ENCODE measurements at places on chromosomes 2 and 18.

DNA sequence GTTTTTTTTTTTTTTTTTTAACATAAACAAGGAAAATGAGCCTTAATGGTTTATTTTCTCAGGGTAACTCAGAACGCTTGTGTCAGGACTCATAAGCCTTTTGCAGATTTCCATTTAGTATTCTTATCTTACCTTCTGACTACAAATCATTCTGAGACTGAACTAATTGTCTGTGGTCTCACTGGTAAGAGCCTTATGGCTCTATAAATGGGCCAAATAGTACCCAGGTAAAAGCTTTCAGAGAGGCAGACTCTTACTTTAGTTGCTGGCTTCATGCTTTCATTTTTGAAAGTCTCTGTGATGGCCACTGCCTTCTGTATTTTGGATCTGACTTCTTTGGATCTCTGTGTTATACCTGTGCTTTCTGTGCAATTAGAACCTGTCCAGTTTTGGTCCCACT lies 403.4 kb downstream of the RIT2 start:
- DNase-seq: no peak

DNA sequence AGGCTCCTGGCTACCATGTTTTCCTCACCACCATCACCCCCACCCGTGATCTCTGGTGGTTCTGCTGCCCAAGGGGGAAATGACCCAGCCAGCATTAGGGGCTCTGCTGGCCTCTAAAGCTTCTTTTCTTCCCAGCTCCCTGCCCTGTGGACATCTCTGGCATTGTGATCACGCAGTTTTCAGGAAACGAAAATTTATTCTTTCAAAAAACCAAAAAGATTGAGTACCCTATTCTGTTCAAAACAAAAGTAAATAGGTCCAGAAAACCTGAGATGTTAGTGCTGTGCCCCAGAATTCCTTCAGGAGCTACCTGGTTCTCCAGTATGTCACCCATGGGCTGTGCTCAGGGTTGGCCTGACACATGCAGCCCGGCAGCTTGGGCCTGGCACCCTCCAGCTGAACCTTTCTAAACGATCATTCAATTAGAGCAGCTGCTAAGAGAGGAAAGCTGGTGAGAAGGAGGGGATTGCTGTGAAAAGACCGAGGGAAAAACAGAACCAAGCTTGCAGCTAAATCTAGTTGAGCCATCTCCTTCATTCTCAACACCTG lies 157.5 kb downstream of the MGAT5 start:
- DNase-seq: no peak

DNA sequence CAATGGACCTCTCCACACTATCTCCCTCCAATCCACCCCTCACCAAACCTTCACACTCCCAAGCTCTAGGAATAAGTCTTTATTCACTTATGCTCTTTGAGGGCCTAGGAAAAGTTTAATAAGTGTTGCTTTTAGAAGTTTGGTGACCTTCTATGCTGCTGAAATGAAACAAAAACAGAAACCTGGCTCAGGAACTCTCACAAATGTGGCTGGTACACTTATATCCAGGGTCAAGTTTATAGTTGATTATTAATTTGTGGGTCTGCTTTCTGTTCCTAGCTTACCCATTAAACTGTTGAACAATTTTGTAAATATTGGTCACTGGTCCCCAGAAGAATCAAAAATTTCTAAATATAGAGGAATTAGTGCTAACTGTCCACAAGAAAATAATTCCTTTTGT lies 14.2 kb upstream of the ANKRD44 start:
- DNase-seq: peak; percentile 36

DNA sequence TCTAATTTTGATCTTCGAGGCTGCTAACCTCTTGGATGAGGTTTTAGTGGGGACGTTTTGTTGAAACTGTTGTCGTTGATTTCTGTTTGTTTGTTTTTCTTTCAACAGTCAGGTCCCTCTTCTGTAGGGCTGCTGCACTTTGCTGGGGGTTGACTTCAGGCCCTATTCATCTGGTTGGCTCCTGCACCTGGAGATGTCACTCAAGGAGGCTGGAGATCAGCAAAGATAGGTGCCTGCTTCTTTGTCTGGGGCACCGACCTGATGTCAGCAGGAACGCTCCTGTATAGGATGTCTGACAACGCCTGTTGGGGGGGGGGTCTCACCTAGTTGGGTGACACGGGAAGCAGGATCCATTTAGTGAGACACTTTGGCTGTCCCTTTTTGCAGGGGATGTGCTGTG lies 915.6 kb upstream of the CHAC2 start:
- no peak for DNase-seq

- no peak for DNase-seq
Measured at GRCh38 chr2:69483024-69483423, 45.8 kb upstream of the NFU1 start.

GRCh38 chr2:98484121-98484557 lies 39.5 kb downstream of the INPP4A start:
- DNase-seq: no peak

GRCh38 chr18:49651033-49651432 lies 89.2 kb downstream of the LIPG start:
- DNase-seq: no peak

GRCh38 chr2:68287580-68288441 lies 31.9 kb downstream of the CNRIP1 start:
- peak; percentile 37 for DNase-seq

- peak; percentile 65 for DNase-seq
Measured at GRCh38 chr2:26401739-26402541, at the start of gene DRC1. DRC1 (plus strand) TSS chr2:26401920; CDS start chr2:26401990, 70 bp downstream.

- no peak for DNase-seq
Measured at GRCh38 chr2:188244383-188244782, 47.3 kb upstream of the GULP1 start.

- no peak for DNase-seq
Measured at GRCh38 chr2:134359367-134360081, 105.7 kb downstream of the MGAT5 start.

- DNase-seq: no peak
Measured at GRCh38 chr18:79814373-79814772, 16.6 kb downstream of the KCNG2 start.

DNA sequence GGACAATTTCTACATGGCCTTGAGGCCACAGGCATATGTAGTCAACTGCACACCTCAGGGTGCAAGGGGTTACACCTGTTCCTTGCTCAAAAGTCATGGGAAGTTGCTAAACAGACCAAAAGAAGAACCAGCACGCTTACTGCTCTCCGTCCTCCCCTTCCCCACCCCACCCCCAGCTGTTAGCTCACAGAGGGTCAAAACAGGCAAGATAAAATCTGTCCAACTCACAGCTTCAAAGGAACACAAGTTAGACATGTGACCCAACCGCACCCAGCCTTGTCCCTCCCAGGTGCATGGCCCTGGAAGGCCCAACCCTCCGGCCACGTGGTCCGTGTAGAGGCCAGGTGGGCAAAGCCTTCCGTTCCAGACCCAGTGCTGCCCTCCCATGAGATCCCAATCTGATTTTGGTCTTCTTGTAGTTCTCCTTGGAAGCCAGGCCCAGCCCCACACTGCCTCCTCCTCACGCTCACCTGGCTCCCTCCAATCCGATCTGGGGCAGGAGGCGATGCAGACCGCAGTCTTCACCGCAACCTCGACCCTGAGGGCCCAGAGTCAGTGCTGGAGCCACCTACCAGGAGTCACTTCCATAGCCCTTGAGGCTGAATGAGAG lies 14.5 kb upstream of the ASPRV1 start:
- DNase-seq: no peak

- DNase-seq: no peak
Measured at GRCh38 chr2:162241571-162241970, 1.7 kb downstream of the FAP start.

- no peak for DNase-seq
Measured at GRCh38 chr2:101698844-101699754, 1.6 kb downstream of the MAP4K4 start.

DNA sequence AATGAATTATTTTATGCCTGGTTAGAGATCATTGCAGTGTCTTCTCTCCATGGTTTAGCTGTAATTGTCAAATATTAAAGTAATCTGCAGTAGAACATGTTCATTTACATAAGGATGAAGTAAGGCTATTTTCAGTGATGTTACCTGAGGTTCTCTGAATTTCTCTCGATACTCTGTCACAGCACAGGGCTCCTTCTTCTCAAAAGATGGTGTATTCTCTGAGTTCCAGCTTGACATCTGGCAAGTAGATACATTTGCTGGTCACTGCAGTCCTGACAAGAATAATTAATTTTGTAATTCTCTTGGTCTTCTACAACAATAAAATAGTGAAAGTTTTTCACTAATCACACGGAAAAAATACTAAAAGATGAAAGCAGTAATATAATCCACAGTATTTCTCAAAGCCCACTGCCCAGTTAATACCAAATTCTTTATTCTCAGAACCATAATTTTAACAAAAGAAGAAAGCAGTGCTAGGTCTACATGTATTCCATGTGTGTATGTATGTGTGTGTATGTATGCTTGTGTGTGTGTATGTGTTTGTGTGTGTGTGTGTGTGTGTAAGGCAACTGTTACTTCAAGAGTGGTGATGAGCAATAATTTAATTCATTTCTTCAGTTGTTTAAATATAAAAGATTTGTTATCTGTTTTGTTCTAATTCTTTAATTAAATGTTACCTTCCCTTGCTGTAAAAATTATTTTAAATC lies 1165.5 kb upstream of the SLC39A10 start:
- DNase-seq: no peak

DNA sequence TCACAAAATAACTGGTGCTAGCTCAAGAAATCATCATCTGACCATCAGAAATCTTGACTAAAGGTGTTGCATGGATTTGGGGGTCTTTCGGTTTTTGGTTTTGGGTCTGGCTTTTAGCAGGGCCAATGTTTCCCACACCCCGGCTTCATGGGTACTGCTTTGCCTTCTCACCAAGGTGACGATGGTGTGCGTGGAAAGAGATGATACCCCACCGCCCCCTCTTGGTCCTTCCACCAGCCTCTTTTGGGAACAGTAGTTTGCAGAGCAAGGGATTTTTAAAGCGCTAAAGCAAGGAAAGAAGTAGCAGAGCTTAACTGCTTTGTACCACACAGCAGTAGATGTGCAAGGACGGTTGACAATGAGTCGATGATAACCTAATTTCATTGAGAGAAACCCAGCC lies 42.3 kb downstream of the BOLA3 start:
- no peak for DNase-seq

- no peak for DNase-seq
Measured at GRCh38 chr2:55088400-55088799, 38.1 kb upstream of the RTN4 start.

- DNase-seq: no peak
Measured at GRCh38 chr2:9053534-9053931, 50.0 kb upstream of the MBOAT2 start.

- peak; percentile 94 for DNase-seq
Measured at GRCh38 chr2:8086796-8087479, 594.9 kb upstream of the ID2 start.

- DNase-seq: no peak
Measured at GRCh38 chr2:188629753-188630527, 338.3 kb downstream of the GULP1 start.

GRCh38 chr2:151905963-151906632 lies 77.9 kb upstream of the ARL5A start:
- no peak for DNase-seq

DNA sequence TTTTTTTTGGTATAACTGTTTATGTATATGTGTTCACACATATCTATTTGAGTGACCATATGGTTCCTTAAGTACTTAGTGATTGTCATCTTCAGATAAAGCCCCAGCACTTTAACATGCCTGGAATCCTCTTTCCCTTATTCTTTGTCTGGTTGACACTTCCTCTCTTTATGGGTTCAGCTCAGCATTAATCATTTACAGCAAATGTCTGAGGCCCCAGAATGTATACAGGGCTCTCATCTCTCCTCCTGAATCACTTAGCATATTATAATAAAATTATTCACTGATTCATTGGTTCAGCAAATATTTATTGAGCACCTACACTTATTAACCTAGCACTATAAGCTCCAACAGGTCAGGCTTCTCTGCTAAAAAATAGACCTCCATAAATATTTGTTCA lies 43.5 kb upstream of the CD28 start:
- DNase-seq: no peak

DNA sequence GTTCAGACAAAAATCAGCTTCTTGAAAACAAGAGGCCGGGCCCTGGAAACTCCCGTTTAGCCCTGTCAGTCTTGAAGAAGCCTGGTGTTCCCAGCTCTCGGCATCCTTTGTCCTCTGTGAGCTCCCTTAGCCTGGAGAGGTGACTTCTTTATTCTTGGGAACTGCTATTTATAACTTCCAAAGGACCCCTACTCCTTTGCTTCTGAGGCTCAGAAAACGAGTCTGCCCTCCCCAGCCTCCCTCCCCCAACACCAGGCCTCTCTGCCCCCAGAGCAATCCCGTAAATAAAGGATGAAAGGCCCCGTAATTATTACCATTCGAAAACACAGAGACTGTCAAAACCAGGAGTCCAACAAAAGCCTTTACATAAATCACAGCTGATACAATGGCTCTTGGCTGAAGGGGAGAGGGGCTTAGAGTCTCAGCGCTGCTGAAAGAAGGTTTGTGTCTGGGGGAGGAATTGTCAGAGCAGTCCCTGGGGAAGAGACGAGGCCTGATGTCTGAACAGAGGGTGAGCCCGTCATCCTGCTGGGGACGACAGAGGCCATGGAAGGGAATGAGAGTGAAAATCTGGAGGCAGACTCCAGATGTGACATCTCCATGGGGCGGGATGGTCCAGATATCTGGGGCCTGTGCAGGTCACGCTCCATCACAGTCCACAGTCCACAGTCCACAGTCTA lies 283.0 kb downstream of the MYCN start:
- DNase-seq: no peak
